HuH-7 (cell line): ENCODE measurements at places on chromosomes 13 and 19.
A peak's percentile ranks its signal among the peaks of the same experiment; 100 is the strongest.

GRCh38 chr13:29164116-29164515, 344.0 kb downstream of the MTUS2 start:
- no peak for DNase-seq

GRCh38 chr13:113495494-113496210, 5.1 kb upstream of the DCUN1D2 start:
- DNase-seq = no peak

DNA sequence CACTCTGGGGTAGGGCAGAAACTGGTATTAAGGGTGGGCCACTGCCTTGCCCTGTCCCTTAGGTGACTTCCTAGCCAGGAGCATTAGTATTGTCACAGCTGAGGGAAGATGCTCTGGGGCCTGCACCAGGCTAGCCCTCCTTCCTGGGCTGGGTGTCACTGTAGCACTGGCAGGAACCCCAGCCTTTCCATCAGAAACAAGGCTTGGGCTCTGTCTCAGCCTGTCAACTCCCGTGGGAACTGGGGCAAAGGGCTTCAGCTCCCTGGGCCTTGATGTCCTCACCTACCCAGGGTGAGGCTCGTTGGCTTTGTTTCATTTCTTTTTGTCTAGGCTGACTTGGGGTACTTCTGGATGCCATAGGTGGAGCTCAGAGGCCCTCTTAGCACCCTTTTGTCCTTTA, 18.0 kb downstream of the PAF1 start:
- no peak for DNase-seq

GRCh38 chr13:83845106-83845505, 37.2 kb downstream of the SLITRK1 start:
- DNase-seq = no peak

GRCh38 chr13:106491928-106492587, 43.4 kb downstream of the EFNB2 start:
- DNase-seq = no peak

DNA sequence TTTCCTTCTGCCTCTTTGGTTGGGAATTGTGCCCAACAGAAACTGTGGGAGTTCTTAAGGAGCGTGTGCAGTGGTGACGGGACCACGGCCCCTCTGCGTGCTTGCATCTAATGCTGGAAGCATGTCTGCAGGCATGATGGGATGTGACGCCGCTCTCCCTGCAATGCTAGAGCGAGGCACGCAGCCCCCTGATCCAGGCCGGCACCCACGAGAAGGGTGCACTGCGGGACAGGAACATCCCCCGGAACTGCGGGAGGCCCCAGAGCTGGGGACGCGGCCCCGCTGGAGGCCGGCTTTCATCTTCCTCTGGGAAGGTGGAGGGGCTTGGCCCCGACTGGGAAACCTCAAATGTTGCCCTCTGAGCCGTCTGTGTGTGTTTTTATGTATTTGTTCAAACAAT, 32.7 kb downstream of the TMEM255B start:
- DNase-seq = no peak

- no peak for DNase-seq
These were observed 481 bp upstream of the SAE1 start for GRCh38 chr19:47130120-47130588.

- no peak for DNase-seq
These were observed 54.9 kb upstream of the PTPRS start for GRCh38 chr19:5395556-5395955.

- no peak for DNase-seq
These were observed 19.0 kb downstream of the MAN2B1 start for GRCh38 chr19:12647490-12648071.

DNA sequence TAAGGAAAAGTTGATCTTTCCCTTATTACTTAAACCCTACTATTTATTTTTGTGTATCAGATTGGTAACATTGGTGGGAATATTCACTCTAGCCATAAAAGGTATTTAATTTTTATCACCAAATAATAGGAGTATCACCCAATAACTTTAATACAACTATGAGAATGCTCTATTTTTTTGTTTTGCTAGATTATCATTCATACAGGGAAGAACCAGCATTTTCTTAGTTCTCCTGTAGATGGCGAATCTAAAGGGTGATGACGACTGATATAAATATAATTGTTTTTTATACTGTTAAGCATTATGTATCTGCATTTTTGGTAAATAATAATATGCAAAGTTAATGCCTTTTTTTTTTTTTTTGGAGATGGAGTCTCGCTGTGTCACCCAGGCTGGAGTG, 7.9 kb upstream of the FRY start:
- DNase-seq = no peak

DNA sequence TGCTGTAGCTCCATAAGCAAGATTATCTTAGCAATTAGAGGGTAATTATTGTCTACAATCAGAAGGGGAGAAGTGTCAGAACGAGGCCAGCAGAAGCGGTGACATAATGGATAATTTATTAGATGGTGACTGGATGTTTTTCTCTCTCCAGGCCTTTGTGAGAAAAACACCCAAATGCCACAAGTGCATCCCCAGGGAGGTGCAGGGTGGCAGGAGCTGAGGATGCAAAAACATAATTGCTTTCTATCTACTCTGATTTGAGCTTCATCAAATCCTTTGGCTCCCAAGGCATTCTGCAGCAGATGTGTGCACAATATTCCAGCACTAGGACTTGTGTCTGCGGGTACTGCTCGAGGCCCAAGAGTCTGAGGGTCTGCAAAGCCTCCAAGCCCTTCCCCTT, 220.1 kb upstream of the SERP2 start:
- no peak for DNase-seq

GRCh38 chr13:101623470-101624209, 171.2 kb downstream of the ITGBL1 start:
- no peak for DNase-seq

DNA sequence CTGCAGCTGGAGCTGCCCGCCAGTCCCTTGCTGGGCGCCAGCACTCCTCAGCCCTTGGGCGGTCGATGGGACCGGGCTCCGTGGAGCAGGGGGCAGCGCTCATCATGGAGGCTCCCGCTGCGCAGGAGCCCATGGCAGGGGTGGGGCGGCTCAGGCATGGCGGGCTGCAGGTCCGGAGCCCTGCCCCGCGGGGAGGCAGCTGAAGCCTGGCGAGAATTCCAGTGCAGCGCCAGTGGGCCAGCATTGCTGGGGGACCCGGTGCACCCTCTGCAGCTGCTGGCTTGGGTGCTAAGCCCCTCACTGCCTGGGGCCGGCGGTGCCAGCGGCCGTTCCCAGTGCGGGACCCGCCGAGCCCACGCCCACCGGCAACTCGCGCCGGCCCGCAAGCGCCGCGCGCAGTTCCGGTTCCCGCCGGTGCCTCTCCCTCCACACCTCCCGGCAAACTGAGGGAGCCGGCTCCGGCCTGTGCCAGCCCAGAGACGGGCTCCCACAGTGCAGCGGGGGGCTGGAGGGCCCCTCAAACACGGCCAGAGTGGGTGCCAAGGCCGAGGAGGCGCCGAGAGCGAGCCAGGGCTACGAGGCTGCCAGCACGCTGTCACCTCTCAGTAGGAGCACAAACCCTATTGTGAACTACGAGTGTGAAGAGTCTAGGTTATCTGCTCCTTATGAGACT, 687.1 kb downstream of the PCDH17 start:
- no peak for DNase-seq

- no peak for DNase-seq
These were observed 749 bp upstream of the PAN3 start for GRCh38 chr13:28137596-28137995.

- DNase-seq = no peak
These were observed 6.4 kb upstream of the KLK6 start for GRCh38 chr19:50975766-50976165.

DNA sequence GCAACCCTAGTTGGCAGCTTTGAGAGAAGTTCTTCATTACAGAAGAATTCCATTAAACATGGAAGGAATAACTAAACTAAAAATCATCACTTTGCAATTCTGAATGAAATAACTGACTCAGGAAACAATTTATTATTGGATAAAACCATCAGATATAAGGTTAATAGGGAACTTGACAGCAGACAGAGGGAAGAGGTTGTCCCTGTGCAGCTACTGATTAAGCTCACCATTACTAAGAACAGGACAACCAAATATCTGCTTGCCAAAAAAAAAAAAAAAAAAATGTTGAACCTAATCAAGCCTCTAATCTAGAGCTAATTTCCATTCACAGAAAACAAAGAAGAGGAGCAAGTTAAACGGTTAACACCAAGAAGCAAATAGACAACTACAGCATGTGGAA, 12.8 kb downstream of the N4BP2L2 start:
- no peak for DNase-seq

- no peak for DNase-seq
These were observed 111.0 kb downstream of the FNDC3A start for GRCh38 chr13:49086722-49087121.

DNA sequence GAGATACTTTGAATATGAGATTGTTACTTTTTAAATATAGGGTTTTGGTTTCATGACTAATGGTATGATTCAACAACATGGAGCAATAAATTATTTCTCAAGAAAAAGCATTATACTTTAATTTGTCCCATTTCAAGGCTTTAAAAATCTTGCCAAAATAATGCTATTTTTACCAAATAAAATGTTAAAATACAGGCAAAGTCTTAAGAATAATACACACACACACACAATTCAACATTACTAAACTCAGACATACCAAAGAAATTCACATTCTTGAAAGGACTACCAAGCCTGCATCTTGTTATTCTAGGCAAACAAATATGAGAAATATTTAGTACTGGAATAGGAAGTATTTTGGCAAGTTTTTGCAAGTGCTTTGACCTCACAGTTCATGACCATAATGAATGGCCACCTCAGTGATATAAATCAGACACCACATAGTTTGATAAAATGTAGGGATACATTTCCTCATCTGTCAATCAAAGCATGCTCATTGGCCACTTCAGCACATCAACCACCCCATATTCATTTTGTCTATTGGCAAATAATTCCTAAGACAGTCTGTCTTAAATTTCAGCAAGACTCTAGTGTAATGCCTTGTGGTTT, 107.2 kb downstream of the NALCN start:
- no peak for DNase-seq

- DNase-seq = no peak
These were observed 28.4 kb downstream of the SAE1 start for GRCh38 chr19:47158879-47159503.

DNA sequence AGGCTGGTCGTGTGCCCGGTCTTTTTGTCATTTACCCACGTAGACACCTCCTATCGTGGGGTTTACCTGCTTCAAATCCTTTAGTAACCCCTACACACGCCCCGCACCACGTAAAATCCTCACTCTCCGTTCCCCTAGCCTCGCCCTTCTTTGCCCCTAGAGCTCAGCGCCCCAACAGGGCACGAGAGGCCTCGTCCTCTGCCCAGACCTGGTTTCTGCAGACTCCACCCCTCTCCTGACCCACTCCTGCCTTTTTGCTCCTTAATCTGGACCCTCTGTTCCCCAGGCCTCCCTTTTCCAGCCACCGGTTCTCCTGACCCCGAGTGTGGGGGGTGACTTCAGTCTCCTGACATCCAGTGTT, 412 bp downstream of the ZNF528 start:
- DNase-seq = peak; percentile 2

- DNase-seq = no peak
These were observed 1.7 kb upstream of the PRX start for GRCh38 chr19:40414542-40415535.

- DNase-seq = no peak
These were observed 24.6 kb upstream of the IGSF23 start for GRCh38 chr19:44588771-44589112.

GRCh38 chr19:9986787-9987281, 23.5 kb downstream of the COL5A3 start:
- DNase-seq = no peak

GRCh38 chr13:97914540-97914939, 38.9 kb upstream of the IPO5 start:
- no peak for DNase-seq

DNA sequence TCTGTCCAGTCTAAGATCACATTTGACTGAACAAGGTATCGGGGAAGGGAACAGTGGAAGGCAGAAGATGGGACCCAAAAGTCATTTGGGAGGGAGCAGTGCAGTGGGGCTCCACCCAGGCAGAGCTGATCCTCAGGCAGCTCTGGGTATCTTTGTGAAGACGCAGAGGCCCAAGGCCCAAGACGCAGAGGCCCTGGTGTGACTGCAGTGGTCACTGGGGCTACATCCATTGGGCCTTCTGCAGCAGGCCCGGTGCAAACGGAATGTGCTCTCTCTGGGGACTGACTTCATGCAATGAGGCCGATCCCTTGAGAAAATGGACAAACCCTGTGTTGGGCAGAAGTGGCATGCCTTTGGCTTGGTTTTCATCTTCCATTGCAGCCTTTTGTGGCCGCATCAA, 463.4 kb upstream of the ZNF507 start:
- DNase-seq = no peak

- peak; percentile 74 for DNase-seq
These were observed 38.7 kb downstream of the NFIX start for GRCh38 chr19:13033819-13034611.
